ENCODE measurements at places on chromosomes 1 and 21.

DNA sequence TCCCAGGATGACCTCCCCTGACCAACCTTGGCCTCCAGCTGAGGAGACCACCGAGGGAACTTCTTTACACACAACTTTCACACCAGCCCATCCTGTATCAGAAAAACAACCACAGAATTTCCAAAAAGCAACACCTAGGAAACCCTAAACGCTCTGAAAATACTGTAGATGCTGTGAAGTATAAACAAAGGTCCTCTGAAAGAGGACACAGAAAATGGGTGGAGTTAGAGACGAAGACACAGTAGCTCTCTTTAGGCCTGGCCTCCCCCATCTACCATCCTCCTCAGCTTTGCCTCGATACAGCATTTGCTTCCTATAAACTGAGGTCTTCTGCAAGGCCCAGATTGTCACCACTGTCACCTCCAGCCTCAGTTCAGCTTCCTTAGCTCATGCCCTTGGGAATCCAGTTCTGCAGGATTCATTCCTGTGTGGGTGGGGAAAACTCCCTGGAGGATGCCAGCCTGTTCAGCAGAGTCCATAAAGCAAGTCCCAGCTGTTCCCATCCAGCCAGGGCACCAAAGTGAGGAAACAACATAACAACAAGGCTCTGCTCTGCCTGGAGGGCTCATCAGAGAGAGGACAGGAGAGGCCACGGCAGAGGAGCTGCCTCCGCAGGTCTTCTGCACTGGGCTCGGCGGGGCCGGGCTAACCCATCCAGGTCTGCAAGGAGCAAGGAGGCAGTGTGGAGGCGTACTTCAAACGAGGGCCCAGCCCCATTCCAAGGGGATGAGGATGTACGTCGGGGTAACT, 15.0 kb downstream of the PIK3C2B start:
- no peak for DNase-seq

DNA sequence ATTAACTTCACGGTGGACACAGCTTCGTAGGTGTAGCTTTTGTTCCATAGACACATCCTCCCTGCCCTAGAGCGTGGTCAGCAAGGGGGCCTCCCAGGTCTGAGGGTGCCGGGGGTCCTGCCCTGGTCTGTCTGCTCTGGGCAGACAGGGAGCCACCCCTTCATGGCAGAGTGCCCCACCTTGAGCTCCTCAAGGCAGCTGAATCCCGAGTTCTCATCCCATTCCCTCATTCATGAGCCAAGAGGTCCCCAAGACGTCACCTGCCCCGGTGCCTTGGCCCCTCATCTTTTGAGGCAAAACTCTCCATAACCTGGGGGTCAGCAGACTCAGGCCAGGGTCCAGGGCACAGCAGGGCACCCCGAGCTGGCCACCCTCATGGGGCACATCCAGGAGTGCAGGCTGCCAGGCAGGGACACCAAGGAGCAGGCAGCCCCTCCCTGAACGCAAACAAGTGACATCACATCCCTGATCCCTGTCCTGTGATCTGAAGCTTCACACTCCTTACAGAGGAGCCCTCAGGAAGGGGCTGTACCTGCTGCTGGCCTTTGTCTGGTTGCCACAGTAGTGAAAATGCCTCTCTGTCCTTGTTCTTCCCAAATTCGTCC, 23.3 kb downstream of the UBASH3A start:
- DNase-seq: no peak

DNA sequence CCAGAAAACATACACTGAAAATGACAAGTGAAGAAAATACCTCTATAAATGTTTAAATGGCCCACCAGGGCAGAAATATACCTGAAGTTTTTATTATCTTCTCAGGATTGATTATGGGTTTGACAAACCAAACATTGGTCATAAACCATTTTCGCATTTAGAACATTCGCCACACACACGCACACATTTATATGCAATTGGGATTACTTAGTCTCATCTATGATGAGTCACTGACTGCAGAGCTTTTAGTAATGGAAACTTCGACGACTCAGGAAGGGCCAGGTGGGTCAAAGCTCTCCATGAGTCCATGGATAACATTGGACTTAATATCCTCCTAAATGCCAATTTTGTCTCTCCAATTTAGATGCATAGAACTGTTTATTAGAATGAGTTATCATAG, 16.9 kb downstream of the NRDC start:
- DNase-seq: no peak

DNA sequence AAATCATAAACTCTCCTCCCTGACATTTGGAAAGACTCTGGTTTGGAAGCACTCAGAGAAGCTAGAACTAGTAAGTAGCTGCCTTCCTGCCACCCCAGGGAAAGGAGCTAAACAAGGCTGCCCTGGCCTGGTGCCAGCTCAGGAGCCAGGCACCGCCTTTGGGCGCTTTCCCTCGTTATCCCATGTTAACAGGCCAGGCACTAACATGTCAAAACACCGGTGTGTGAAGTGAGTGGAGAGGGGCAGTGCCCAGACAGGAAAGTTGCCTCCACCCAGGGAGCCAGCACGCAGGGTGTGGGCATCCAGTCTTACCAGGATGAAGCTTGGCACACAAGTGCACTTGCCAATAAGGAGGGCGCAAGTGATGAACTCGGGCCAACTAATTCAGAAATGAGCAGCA, 346.8 kb downstream of the RRAGC start:
- DNase-seq: no peak

DNA sequence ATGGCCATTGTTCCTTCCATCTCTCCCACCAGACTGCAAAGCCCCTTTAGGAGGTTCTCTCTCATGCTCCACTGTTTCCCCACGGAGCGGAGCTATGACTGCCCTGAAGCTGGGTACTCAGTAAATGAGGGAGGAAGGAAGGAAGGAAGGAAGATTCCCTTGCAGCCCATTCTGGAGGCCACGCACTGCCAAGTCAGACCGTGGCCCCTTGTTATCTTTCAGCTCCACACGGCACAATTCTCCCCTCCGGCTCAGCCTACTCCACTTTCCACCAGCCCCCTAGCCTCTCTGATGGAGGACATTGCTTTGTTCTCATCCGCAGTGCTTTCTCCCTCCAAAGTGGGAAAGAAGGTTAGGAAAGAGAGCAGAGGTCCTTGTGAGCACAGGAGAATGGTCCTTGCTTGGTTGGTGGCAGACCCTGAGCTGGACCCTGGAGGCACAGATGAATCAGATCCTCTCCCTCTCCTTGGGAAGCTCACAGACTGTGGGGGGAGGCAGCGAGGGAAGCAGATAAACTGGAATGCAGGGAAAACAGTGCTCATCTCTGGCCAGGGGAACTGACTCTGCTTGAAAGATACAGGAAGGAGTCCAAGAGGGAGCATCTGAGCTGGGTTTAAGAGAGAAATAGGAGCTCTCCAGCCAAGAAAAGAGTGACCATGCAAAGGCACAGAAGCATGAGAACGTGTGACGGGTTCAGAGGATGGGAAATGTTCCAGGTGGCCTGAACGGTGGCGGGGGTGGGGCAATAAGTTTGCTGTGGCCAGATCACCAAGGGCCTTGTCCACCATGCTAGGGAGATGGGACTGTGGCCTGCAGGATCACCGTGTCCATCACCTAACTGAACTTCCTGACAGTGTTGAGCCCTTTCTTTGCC, 52.6 kb downstream of the GLIS1 start:
- no peak for DNase-seq

GRCh38 chr1:183583466-183583865, 6.8 kb downstream of the NCF2 start:
- DNase-seq: no peak

- DNase-seq: no peak
Observed at GRCh38 chr1:97898948-97899347, 21.9 kb downstream of the DPYD start.

DNA sequence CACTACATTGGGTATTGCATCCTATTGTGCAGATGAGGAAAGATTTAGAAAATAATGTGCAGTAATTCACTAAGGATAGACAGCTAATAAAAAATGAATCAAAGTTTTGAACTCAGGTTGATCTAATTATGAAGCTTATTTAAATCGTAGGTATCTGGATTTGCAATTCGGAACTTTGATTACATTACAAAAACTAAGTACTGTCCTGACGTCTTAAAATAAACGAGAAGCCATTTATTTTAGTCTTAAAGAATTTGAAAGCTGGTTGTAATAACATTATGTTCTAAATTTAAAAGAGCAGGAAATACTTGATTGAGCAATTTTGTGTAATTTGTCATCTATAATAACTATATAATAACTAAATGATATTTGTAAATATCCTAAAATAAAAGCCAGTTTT, 235.9 kb downstream of the TPR start:
- no peak for DNase-seq

DNA sequence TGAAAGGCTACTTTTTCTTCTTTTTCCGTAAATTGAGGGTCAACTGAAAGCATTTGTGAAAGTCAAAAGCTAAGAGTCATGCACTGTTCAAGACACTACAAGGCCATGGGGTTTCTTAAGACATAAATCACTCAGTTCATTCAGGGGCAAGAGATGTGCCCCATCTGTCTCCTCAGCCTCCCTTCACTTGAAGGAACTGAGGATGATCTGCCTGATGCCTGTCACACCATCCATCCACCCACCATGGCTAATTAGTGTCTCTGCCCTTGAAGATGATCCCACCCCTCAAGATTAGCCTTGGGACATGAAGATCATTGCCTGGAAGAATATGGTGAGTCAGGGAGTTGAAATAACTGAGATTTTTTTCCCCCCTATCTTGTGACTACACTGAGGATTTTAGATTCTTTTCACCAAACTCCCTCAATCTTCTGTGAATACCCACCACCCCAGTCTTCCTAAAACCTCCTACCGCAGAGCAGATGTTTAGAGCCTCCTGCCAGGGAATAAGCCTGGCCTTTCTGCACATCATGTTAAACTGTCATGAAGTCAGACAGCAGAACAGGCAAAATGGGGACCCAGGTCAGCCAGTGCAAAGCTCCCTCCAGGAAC, 88.6 kb upstream of the LMO4 start:
- DNase-seq: no peak

GRCh38 chr21:44955141-44955797, 15.4 kb downstream of the SLX9 start:
- no peak for DNase-seq

GRCh38 chr21:24727803-24728440, 879.4 kb downstream of the MRPL39 start:
- no peak for DNase-seq

DNA sequence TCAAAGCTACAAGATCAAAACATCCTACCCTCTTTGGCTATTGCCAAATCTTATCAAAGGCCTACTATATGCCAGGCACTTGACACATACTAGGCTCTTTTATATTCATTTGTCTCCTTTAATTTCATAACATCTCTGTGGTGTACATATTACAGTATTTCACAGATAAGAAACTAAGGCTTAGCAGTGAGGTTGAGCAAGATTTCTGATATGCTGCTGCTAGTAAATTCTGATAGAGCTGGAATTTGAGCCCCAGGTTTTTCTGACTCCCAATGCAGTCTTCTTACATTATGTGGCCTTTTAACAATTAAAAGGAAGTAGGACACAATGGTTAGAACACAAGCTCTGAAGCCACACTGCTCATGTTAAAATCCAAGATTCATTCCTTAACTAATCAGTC, 16.8 kb downstream of the CCDC185 start:
- no peak for DNase-seq

- no peak for DNase-seq
Observed at GRCh38 chr1:36024847-36025246, 59.0 kb upstream of the TEKT2 start.

GRCh38 chr1:111006556-111006955, 42.8 kb upstream of the LRIF1 start:
- DNase-seq: no peak

DNA sequence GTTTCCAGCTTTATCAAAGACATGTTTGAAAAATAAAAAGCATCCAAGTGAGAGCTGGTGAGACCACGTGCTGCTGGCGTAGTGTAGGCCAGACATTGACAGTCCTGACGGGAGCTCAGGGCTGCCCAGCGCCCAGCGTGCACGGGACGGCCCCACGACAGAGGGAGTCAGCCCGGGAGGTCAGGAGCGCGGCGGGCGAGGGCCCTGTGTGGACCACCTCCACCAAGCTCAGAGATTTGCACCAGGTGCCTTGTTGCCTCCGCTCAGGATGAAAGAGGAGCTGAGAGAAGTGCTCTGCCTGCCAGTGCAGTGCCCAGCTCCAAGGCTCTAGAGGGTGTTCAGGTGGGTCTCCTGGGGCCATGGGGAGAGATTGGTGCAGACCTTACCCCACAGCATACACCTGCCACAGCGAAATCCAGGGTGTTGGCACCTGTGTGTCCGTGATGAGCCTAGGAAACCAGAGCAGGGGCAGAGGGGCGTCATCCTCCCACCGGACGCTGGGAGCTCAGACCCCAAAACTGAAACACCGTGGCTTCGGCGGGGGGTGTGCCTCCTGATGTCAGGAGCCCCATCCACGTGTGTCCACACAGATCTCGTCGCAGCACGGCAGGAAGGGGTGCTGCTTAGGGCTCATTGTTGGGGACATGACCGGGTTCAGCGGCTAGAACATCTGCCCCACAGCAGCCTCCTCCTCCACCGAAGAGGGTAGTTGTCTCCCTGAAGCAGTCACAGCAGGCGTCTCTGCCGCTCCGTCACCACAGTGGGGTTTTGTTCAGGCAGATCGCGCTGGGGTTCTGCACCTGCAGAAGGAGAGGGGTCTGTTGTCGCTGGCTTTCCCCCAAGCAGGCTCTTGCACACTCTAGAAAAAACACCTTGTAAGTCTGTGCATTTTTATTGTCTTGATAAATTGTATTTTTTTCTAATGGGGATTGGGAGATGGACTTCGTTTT, 64.2 kb downstream of the POFUT2 start:
- no peak for DNase-seq

DNA sequence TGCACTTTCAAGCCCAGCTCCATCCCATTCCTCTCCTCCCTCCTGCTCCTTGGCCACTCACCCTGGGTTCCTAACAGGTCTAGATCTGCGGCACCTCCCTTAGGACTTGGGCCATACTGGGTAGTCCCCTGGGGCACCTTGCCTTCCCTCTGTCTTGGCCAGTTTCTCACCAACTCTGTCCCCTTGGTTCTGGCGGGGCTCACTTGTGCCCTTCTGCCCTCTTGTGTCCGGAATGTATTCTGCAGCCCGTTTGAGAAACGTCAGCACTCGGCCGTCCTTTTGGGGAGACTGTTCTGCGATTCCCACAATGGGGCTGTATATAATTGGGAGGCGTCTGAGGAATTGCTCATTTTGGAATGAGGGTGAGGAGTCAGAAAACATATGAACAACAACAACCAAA, 162.4 kb downstream of the ZSCAN20 start:
- no peak for DNase-seq

DNA sequence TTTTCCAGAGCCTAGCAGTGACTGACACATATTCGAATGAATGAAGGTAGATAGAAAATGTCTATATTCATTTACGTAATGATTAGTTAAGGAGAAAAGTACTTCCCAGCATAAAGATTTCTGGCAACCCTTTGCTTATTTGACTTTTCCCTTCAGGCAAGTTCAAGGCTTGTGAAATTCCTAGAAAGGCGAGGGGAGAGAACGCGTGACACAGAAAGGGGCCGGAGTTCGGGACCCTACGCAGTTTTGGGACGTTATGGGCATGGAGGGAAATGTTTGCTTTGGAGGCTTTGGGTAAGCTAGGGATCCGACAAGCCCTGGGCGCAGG, 472 bp upstream of the USP25 start:
- no peak for DNase-seq

- DNase-seq: no peak
Observed at GRCh38 chr1:184487531-184488193, 100.8 kb downstream of the C1orf21 start.

GRCh38 chr1:230922620-230923019, 54.3 kb upstream of the C1orf198 start:
- no peak for DNase-seq

GRCh38 chr1:197268012-197268411, at the start of gene CRB1:
CRB1 (plus strand) TSS chr1:197268252; CDS start chr1:197268413, 161 bp downstream.
- DNase-seq: no peak
